Cardiac fibroblast (primary cell): ENCODE measurements at places on chromosomes 7 and 10.

- DNase-seq = no peak
Observed at GRCh38 chr7:5595545-5596045, 172.0 kb upstream of the TNRC18 start.

DNA sequence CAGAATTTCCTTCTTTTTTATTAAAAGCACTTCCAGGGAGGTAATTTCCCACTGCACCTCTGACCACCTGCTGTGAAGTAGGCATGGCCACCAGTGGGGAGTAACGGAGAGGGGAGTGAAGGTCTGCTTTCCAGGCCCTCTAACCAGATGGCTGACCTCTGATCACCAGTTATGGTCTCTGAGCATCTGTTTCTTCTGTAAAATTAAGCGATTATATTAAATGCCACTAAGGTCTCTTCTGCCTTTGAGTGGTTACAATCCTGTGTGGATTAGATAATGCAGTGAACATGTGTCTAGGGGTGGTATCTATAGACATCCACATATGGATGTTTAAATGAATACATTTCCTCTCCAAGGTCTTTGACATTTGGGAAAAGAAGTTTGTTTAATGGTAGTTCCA is 199.6 kb downstream of the HERPUD2 start:
- DNase-seq = no peak

GRCh38 chr10:35940141-35941041 is 298.3 kb upstream of the FZD8 start:
- DNase-seq = peak; percentile 42

DNA sequence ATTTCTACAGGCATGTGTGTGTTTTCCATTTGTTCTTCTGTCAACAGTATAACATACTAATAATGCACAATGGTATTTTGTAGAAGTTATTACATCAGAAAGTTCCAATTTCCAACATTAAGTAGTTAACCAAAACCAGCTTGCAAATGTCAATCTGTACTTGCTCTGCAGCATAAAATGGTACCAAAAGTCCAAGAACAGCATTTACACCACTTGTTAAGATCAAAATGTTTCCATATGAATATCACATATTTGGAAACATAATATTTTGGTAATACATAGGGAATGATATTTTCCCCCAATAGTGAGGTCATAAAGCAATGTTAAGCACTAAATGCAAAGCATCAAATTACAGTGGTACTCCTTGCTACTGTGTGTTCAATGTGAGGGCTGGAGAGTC is 162.1 kb downstream of the ZNF438 start:
- DNase-seq = no peak

- DNase-seq = peak; percentile 72
Observed at GRCh38 chr10:76444034-76444800, 1012.8 kb downstream of the LRMDA start.

- peak; percentile 72 for DNase-seq
Observed at GRCh38 chr7:106598663-106599342, 62.2 kb downstream of the CCDC71L start.

GRCh38 chr7:119782286-119782685 is 490.7 kb upstream of the KCND2 start:
- DNase-seq = no peak

GRCh38 chr7:27564881-27565482 is 97.7 kb downstream of the HIBADH start:
- DNase-seq = no peak

- DNase-seq = no peak
Observed at GRCh38 chr7:68623030-68623429, 975.2 kb upstream of the AUTS2 start.

DNA sequence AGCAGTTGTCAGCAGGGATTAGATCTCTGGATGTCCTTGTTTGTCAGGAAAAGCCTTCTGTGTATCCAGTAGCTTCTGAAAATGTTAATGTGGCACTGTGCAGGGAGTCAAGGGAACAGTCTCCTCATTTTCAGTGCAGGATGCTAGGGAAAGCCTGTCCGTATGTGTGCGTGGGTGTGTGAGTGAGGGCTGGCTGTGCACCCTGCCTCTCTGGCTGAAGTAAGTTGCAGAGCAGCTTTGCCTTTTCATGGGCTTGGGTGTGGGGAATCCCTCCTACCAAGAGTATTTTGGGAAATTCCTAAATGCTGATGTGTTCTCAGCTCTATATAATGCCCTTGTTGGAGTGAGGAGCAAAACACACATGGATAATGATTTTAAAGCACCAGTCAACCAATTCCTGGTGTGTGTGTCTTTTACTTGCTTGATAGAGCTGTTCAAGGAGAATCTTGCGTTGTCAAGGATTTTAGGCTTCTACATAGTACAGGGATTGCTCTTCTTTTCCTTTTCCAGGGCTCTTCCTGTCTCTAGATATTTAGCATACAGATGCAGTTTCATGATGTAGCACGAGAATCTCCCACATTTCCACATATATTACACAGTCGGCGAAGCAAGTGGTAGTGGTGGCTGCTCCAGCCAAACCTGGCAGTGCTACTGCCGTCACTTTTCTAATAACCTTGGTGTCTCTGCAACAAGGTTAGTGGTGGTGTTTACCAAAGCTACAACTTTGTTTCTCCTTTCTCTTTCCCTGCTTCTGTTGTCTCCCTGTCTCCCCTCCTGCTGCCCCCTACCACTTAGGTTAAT is 92.8 kb downstream of the MCU start:
- DNase-seq = peak; percentile 75

DNA sequence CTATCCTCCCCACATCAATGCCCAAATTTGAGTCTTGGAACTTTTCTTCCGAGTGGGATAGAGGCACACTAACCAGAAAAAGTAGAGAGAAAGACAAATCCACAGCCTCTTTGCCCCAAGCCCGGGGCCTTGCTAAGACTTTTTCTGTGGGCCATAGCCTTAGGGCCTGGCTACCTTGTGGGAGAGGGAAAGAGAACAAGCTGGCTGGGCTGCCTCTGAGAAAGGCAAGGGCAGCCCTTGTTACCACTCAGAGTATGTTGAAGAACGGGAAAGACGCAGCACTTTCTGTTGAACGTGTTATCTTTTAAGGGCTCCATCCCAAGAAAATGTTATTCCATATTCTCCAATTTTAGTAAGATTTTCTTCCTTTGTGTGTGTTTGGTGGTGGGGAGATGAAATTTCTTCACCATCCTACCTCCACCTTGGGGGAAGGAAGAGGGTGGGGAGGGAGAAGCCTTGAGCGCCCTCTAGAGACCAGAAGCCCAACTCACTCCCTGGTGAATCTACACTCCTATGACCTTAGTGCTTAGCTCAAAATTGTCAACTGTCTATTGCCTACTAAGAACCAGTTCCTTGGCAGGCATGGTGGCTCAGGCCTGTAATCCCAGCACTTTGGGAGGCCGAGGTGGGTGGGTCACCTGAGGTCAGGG is 3.9 kb upstream of the NRF1 start:
- peak; percentile 42 for DNase-seq

- no peak for DNase-seq
Observed at GRCh38 chr7:132768099-132768498, 191.8 kb upstream of the PLXNA4 start.

DNA sequence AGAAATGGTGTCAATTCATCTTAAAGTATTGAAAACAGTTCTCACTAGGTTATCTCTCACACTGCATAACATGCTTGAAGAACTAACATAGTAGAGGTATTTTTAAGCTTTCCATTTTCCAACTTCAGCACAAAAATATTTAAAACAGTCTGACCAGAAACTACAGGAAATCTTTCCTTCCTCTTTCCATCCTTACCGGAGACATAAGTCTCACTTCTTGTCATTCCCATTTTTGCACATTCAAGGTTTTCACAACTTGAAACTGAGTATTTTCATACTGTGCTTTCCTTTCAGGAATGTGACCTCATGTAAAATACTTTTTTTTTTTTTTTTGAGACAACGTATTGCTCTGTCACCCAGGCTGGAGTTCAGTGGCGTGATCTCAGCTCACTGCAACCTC is 45.2 kb downstream of the ARHGAP12 start:
- no peak for DNase-seq

GRCh38 chr10:80501381-80501912 is 36.3 kb upstream of the SH2D4B start:
- DNase-seq = no peak

GRCh38 chr10:79179164-79179956 is 110.6 kb downstream of the ZMIZ1 start:
- DNase-seq = no peak

DNA sequence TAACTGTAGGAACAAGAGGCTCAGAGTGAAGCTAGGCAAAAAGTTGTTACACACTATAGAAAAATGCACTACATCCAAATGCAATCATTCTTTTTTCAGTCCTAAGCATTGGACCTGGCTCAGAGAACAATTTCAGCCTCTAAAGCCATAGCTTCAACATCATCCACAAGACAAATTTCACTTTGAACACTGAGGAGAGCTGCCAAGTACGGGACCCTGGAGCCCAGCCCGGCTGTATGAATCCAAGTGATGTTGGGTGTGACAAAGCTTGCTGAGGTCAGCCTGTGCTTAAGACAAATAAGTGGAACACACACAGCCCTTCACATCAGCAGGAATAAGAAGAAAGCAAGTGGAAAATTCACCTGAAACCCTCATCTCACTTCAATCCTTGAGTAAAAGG is 233.1 kb upstream of the PFKP start:
- DNase-seq = no peak

DNA sequence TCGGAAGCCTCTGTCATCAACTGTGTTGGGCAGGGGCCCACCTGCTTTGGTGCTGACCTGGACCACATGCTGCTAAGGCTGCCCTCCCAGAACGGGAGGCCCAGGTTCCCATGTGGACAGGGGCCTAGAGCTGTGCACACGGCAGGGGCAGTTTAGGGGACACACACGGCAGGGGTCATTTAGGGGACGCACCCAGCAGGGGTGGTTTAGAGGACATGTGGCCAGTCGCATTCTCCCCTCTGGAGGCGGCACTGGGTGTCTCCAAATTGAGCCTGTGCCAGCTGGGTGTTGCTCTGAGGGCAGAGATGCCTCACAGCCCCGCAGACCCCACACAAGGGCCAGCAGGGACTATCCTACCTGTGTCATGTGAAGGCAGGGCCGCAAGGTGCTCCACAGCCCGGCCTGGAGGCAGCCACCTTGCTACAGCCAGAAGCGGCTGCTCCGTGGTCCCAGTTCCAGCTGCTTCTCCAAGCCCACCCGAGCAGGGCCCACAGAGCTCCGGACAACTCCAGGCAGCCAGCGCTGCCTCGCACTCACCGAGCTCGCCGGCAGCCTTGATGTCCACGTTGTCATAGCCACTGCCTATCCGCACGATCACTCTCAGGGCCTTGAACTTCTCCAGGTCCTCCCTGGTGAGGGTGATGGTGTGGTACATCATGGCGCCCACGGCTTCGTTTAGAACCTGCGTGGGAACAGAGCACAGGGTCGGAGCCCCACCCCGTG is 60.7 kb downstream of the ZRANB1 start:
- DNase-seq = no peak

- no peak for DNase-seq
Observed at GRCh38 chr7:29840701-29841100, 34.4 kb downstream of the WIPF3 start.
